ENCODE measurements at places on chromosomes 4 and X.

DNA sequence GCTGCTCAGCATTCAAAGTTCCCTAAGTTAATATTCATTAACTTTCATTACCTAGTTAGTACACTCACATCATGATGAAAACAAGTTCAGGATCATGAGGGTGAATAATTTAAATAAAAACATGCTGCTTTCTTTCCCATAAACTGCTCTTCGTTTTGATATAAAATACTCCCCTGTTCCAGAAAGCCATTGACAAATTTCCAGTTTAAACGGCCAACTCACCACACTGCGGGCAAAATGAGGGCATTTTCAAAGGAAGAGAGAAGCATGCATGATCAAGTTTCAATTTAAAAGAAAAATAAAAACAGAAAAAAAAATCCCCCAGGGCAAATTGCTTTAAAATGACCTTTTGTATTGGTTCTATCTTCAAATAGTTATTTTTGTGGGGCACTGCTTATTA lies 69.6 kb downstream of the EPHA5 start:
- DNase-seq, result no peak

DNA sequence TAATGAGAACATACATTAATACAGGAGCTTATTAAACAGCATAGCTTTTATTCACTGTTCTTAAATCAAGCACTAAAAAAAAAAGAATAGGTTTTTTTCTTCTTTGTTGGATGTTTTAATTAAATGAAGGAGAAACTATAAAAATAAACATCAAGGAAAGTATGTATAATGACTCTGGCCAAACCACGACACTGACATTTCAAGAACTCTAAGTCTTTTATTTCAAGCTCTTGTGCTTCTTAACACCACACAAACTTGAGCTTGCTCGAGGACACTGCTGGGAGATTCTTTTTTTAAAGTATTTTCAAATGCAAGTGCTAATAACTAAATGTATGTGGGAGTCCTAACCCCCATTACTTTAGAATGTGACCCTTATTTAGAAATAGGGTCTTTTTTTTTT lies 204.9 kb upstream of the PPARGC1A start:
- DNase-seq, result no peak

- no peak for DNase-seq
Observed at GRCh38 chr4:145884775-145885174, 53.8 kb downstream of the ZNF827 start.

DNA sequence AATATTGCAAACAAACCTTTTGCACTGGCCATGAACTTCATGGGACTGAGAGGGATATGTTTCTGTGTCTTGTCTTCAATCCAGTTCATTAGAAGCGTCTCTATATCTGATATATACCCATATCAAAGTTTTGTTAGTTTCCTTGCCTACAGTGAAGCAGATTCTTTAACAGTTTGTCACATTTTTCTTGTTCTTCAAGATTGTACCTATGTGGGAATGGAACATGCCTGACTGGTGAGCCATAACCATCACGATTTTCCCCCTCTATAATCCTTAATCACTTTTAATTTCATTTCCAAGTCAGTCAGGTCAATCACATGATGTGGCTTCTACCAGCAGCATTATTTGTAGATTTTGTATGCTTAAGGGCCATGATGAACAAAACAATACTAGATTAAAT lies 197.1 kb upstream of the PDE5A start:
- no peak for DNase-seq

- no peak for DNase-seq
Observed at GRCh38 chrX:71252221-71252620, 1.7 kb downstream of the ZMYM3 start.

GRCh38 chr4:156971165-156971675 lies 379 bp downstream of the PDGFC start:
- DNase-seq, result peak; percentile 5

DNA sequence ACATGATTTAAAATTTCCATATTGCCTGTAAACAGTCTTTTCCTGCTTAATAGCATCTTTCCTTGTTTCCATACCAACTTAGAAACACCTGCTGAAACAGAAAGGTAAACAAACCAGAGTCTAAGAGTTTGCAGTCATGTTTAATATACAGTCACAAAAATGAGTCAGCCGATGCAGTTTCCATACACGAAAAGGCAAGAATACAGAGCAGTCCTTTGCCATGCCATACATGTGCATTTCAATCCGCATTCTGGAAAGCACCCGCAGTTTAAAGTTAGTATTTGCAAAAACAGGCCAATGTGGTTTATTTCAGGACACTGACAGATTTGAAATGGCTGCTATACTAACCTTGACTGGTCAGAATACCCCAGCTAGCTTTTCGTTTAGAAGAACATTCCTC lies 32.1 kb downstream of the ASB5 start:
- no peak for DNase-seq

- no peak for DNase-seq
Observed at GRCh38 chr4:25211721-25212120, 22.1 kb upstream of the PI4K2B start.

DNA sequence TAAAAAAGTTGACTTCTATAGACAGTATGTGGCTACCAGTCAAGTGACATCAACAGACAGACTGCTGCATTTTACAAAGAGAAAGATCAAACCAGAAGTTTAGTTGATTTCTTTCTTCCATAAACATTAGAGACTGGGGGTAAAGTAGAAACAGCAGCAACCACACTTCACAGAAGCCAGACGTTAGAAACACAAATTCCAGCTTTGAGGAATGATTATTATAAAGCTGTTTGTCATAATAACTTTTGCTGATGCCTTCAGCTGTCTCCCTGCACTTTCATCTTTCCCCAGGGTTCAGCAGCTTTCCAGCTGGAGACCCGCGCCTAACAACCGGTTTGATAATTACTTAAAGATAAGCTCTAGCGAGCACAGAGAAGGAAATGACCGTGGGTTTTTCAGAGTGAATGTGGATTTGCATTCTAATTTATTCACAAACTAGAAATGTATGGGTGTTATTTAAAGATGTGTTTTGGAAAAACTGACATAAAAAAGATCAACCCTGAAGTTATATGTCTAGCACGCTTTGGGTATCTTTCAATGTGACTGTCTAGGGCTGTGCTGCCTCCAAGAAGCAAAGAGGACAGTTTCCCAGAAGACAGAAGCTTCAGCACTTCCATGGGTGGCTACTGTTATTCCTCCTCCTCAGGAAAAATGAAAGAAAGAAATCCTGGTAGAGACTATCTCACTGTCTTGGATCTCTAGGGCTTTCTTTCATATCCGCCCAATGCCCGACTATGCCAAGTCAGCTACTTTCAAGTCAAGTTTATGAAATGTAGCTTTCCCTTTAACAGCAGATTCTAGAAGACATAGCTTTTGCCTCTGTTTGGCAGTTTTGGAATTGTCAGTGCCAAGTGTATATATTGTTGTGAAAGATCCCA lies 15.0 kb upstream of the ENAM start:
- no peak for DNase-seq

DNA sequence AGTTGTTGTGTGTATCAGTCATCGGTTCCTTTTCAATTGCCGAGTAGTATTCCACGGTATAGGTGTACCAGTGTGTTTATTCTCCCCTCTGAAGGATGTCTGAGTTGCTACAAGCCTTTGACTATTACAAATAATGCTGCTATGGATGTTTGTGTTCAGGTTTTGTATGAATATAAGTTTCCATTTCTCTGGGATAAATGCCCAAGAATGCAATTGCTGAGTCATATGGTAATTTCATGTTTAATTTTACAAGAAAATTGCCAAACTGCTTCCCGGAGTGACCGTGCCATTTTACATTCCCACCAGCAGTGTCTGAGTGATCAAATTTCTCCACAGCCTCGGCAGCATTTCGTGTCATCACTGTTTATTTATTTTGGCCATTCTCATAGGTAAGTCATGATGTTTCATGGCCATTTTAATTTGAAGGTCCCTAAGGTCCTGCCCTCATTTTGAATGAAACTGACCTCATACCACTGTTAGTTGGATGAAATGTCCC lies 73.9 kb downstream of the IRF2 start:
- DNase-seq, result no peak

DNA sequence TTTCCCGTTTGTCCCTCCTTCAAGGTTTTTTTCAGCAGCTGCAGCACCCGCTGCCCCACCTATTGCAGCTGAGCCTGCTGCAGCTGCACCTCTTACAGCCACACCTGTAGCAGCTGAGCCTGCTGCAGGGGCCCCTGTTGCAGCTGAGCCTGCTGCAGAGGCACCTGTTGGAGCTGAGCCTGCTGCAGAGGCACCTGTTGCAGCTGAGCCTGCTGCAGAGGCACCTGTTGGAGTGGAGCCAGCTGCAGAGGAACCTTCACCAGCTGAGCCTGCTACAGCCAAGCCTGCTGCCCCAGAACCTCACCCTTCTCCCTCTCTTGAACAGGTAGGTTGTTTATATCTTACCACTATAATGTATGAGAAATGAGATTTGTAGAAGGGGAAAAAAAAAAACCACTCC lies 4.5 kb downstream of the PRR27 start:
- no peak for DNase-seq

GRCh38 chrX:154135458-154136229 lies 8.4 kb upstream of the OPN1LW start:
- no peak for DNase-seq

- no peak for DNase-seq
Observed at GRCh38 chrX:29787656-29788055, 427.7 kb upstream of the MAGEB2 start.

GRCh38 chr4:109803924-109804571 lies 2.2 kb upstream of the CFI start:
- no peak for DNase-seq
